Stimulated activated CD4-positive, alpha-beta T cell treated with anti-CD3 and anti-CD28 coated beads, Interleukin-2, amount 100 ng/mL, for 4 hours (primary cell): ENCODE measurements at places on chromosomes 12 and 14.

DNA sequence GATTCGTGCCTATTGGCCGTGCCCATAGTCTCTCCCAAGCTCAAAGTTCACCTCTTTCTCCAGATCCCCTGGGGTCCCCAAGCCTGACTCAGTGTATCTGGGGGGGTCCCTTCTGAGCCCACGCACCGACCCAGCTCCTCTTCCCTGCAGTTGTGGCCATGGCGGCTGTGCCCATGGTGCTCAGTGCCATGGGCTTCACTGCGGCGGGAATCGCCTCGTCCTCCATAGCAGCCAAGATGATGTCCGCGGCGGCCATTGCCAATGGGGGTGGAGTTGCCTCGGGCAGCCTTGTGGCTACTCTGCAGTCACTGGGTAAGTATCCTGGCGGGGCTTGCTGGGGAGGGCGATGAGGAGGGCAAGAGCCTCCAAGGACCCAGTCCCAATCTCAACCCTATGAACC lies 5.1 kb downstream of the IFI27 start:
- DNase-seq = no peak

GRCh38 chr14:72701605-72702004 lies 192.3 kb downstream of the DPF3 start:
- DNase-seq = no peak

GRCh38 chr12:56932867-56933266 lies 1.3 kb downstream of the SDR9C7 start:
- DNase-seq = no peak

DNA sequence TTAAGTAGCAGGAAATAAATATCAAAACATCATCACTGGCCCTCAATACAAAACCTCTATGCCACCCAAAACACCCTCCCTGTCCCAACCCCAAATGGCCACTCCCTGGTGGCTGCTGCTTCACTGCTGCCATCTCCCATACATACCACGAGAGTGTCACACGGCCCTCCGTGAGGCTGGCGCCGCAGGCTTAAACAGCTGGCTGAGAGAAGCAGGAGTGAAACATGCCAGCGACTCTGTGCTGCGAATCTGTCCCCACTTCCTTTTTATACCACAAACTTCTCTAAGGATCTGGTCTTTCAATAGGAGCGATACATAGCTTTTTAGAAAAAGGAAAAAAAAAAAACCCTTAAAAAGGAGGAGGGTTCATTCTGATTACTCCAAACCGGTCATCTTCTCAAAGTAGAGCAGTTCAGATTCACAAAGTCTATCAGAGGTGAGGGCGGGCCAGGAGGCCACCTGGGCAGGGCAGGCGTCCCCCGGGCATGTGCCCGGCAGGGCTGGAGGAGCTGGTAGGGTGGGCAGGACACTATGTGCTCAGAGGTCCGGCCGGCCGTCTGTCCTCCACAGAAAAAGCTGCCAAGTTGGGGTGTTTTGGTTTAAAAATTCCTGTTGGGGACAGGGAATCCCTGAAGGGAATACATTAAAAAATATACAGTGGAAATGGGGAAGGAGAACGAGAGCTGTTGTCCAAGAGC lies 26.5 kb downstream of the MAX start:
- no peak for DNase-seq

- no peak for DNase-seq
Observed at GRCh38 chr12:67701121-67701520, 52.6 kb downstream of the DYRK2 start.

DNA sequence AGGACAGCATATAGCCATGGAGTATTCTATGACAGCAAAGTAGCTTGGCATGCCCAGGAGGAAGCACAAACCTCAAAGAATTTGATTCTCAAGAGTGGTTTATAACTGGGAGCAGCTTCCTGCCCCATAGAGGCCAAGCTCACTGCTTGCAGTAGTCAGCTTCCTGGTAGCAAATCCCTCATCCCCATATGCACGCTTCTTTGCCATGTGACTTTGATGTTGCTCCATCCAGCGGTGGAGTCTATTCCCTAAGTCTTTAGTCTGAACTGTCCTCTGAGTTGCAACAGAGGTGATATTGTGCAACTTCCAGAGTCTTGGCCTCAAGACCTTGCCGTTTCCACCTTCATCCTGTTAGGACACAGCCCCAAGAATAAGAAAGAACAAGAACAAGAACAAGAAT lies 996.8 kb upstream of the TMEM132C start:
- no peak for DNase-seq

- no peak for DNase-seq
Observed at GRCh38 chr12:118355843-118356242, 16.9 kb downstream of the TAOK3 start.
